Stimulated activated CD8-positive, alpha-beta memory T cell treated with anti-CD3 and anti-CD28 coated beads, Interleukin-4, amount 100 ng/mL, for 24 hours (primary cell): ENCODE measurements at places on chromosomes 16 and 17.

GRCh38 chr17:29143894-29144293 is 36.3 kb downstream of the MYO18A start:
- no peak for DNase-seq

DNA sequence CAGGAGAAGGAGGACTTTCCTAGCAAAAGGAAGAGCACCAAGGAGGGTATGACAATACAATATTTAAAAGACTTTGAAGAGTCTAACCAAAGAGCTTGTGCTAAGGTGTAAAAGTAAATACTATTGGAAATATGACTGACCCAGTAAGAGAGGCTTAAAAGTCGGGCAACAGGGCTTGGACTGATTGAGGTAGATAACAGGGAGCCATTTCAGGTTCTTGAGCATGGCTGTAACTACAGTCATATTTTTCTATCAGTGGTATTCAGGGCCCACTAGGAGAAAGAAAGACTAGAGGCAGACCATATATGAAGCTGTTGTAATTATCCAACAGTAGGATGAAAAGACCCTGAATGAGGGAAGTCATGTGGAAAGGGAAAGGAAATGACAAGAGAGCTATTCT is 62.3 kb downstream of the SMURF2 start:
- DNase-seq, result no peak

DNA sequence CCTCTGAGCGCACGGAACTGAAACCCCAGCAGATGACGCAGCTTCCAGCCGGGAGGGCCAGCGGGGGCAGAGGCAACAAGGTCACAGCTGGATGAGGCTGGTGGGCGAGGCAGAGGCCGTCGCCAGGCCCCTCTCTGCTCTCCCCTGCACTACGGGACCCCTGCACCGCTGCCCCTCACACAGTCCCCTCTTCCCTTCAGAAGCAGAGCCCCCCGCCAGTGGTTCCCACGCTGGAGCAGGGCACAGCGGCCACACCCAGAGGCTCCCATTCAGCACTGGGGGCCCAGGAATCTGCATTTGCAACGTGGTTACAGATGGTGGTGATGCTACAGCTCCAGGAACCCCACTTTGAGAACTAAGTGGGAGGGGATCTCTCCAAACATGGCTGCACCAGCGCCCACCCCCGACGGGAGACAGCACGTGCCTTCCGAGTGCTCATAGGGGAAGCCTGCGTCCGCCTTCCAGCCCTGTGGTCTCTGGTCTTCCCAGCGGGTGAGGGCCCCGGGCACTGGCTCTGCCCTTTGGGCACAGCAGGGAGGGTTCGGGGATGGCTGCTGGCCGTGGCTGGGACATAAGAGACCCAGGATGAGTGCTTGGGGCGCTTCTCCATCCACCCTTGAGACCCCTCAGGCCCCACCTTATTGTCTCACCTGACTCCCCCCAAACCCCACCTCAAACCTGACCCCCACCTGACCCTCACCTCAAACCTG is 4.7 kb upstream of the RAB40B start:
- DNase-seq, result no peak

DNA sequence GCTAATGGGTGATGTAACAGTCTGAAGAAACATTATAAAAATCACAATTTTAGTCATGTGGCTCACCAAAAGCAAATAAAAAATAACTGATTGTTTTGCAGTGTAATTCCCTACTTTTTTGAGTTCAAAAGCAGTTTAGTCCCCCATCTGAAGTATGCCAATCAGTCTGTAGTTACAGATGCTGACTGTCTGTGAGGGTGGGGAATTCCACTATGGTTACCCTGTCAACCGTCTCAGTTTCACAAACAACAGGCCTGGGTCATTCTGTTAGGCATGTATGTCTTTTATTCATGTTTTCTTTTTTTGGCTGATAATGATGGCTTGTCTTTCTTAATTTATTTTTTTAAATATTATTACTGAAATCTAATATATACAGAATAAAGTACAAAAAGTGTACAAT is 69.3 kb downstream of the STXBP4 start:
- DNase-seq, result no peak

DNA sequence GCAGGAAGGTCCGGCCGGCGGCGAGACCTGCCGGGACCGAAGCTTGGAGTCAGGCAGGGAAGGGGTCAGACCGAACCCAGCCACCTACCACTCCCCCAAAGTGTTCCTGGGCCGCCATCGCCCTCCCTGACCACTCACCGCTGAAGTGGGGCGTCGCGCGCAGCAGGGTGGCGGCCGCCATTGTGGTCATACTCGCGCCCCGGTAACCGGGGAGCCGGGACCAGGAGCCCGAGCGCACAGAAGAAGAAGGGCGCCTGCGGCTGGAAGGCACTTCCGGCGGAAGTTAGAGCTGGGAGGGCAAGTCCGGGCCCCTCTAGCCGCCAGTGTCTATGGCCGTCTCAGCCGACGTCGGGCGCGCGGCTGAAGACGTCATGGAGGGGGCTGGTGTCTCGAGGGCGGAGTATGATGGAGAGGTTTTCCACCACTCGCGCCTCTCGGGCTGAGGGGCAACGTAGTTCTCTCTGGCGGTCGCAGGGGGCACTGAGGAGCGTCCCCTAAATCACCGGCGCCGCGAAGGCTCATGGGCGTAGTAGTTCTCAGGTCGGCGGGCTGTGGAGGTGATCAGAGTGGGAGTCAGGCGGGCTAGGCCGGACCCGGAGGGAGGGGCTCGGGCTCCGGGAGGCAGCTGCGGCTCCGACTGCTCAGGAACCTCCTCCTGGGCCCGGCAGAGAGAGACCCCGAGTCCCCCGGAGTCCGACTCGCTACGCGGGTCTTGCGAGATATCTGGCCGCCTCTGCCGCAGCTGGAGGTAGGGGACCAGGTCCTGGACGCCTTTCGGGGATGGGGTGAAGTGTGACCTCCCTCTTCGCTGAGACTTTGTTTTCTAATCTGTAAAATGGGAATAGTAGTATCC is at the start of gene TUFM:
Gene TUFM, minus strand, starts transcription at position 269 of the 853 bp plus-strand sequence. Its CDS starts 79 bp downstream, at position 190.
- DNase-seq, result peak; percentile 97

- DNase-seq, result no peak
These were observed 650 bp downstream of the EPN3 start for GRCh38 chr17:50533185-50533584.

GRCh38 chr17:13825526-13826040 is 223.9 kb upstream of the HS3ST3A1 start:
- DNase-seq, result no peak

DNA sequence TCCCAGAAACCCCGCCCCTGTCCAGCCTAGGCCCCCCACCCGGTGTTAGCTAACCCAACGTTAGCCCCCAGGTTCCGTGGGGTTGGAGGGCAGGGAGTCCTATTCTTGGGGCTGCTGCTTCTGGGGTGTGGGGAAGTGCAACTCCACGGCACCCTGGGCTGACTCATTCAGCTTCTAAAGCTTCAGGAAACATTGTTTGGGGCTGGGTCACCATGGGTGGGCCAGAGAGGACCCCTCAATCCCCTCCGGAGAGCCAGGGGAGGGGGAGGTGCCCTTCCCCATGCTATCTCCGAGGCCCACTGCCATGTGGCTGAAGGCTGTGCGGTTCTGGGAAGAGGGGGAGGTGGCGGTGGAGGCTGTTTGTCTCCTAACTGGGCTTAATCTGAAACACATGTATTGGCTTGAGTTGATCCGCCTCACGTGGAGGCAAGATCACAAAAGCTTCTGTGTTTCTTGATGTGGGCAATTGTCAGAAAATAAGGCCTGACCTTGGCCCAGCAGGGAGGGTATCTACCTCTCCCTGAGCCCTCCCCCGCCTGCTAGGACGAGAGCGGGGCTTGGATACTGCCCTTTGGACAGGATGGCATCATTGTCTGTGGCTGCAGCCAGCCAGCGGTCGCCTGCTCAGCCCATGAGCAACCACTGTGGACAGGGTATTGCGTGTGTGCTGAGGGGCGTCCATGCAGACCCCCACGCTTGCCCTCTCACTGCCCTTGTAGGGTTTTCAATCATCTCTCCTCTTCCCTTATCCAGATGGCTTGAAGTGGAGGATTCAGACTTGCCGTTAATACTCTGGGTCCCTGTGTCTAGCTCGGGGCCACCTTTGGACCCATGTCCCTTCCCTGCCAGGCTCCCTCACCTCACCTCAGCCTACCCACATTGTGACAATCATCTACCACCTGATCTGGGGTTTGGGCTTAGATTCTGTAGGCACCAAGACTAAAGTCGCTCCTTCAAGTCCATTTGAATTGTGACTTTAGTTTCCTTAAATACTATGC is 1.3 kb downstream of the SERPINF1 start:
- DNase-seq, result no peak

- no peak for DNase-seq
These were observed 21.9 kb downstream of the CNGB1 start for GRCh38 chr16:57949013-57949412.

DNA sequence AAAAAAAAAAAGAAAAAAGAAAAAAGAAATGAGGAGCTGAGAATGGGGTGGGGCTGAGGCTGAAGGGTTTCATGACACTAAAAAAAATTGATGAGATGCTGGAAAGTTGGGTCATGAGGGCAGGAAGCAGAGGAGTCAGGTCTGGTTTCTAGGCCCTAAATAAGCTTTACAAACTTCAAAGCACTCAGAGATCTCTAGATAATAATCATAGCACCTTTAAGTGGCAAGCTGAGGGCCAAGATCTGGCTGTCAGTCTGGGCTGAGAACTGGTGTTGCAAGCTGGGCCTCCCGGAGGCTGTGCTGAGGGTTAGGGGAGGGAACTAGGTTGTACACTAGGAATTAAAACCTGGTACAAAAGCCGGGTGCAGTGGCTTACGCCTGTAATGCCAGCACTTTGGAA is 6.4 kb downstream of the ZNF764 start:
- DNase-seq, result peak; percentile 41
